Stimulated activated CD4-positive, alpha-beta T cell treated with anti-CD3 and anti-CD28 coated beads, Interleukin-1b, Interleukin-23, amount 100 ng/mL, for 4 hours (primary cell): ENCODE measurements at places on chromosomes 5 and 9.

- no peak for DNase-seq
These were observed 242.8 kb downstream of the RASEF start for GRCh38 chr9:82820186-82820585.

DNA sequence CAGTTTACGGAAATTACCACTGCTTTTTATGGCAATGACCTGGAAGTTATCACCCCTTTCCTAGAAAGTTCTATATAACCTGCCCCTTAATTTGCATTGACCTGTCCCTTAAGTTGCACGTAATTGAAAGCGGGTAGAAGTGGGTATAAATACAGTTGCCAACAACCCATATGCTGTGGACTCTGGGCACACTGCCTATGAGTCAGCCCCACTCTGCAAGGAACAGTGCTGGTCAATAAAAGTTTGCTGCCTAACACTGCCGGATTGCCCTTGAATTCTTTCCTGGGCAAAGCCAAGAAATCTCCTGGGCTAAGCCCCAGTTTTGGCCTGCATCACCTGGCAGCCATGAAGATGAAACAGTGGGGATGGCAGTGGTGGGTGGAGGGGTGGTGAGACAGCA is 23.9 kb upstream of the CLPTM1L start:
- no peak for DNase-seq

GRCh38 chr5:94778732-94779131 is 160.3 kb downstream of the SLF1 start:
- DNase-seq: no peak

DNA sequence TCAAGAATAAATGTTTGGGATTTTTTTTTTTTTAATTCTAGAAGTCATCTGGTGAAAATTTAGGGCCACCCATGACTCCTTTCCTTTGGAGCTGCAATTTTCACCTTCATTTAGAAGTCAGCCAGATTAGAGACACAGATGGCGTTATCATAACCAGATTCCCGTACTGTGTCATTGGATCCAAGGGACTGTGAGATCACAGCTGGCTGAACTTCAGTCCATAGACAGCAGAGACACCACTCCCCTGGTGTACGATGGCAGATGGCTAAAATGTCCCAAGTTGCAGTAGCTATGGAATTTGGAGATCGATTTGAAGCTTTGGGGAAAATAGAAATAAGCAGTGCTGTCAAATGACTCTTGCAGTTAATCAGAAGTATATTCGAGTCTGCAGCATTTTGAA is 216.3 kb downstream of the RFK start:
- DNase-seq: no peak

DNA sequence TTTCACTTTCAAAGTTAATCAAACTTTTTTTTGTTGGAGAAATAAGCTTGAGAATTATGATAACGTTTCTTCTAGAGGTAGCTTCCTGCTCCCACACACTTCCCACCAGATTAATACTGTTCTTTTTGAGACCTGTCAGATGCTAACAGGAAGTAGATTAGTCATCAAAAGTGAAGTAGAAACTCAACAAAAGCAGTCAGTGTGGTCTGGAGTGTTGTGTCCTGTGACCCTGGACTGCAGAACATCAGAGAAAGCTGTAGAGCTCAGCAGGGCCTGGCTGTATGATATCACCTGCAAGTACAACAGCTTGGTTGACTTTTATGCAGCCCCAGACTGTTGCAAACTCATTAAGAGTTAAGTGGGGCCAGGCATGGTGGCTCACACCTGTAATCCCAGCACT is 495.7 kb upstream of the CYLC2 start:
- no peak for DNase-seq
